ENCODE measurements at places on chromosomes 4 and X. TPM values are rescaled to one million over a fixed set of nuclear protein-coding genes. Genes with fewer than 3 reads are reported as not detected.

DNA sequence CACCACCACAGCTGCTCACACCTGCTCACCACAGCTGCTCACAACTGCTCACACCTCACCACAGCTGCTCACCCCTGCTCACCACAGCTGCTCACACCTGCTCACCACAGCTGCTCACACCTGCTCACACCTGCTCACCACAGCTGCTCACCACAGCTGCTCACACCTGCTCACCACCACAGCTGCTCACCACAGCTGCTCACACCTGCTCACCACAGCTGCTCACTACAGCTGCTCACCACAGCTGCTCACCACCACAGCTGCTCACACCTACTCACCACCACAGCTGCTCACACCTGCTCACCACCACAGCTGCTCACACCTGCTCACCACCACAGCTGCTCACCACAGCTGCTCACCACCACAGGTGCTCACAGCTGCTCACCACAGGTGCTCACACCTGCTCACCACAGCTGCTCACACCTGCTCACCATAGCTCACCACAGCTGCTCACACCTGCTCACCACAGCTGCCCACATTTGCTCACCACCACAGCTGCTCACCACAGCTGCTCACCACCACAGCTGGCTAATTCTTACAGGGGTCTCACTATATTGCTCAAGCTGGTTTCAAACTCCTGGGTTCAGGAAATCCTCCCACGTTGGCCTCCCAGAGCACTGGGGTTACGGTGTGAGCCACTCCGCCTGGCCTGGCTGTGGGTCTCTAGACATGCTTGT, 30.4 kb upstream of the CPLX1 start:
- no peak overlapping the region for H3K27ac ChIP-seq
- no peaks in the 10 kb centered on the region for H3K4me1 ChIP-seq
- no peaks in the 10 kb centered on the region for H3K36me3 ChIP-seq
- no peak for DNase-seq

ZNF827 gene
- total RNA-seq, result 9.8 TPM

DNA sequence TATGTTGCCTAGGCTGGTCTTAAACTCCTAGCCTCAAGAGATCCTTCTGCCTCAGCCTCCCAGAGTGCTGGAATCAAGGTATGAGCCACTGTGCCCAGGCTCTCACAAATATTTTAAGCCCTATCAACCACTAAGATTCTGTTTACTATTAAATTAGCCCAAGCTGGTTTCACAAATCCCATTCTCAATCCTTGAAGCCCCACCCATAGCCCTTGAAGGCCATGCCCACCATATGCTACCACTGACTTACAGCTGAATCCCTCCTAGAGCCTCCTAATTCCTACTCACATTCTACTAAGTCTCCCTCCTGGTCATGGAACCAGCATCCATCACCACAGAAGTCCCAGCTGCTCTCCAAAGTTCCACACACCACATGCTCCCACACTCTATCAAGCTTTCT, 9.7 kb downstream of the GRIPAP1 start:
- no peaks in the 10 kb centered on the region for H3K27me3 ChIP-seq
- no peak overlapping the region for H3K27ac ChIP-seq
- peaks cover 6% of the 10 kb centered on the region for H3K36me3 ChIP-seq
- H3K4me1 ChIP-seq, result no peaks in the 10 kb centered on the region

GRCh38 chr4:114249561-114249960, 270.1 kb upstream of the ARSJ start:
- H3K27ac ChIP-seq, result no peak overlapping the region
- H3K4me1 ChIP-seq, result peaks cover 9% of the 10 kb centered on the region
- H3K36me3 ChIP-seq, result no peaks in the 10 kb centered on the region

GLRA2 gene
- not detected for total RNA-seq

DNA sequence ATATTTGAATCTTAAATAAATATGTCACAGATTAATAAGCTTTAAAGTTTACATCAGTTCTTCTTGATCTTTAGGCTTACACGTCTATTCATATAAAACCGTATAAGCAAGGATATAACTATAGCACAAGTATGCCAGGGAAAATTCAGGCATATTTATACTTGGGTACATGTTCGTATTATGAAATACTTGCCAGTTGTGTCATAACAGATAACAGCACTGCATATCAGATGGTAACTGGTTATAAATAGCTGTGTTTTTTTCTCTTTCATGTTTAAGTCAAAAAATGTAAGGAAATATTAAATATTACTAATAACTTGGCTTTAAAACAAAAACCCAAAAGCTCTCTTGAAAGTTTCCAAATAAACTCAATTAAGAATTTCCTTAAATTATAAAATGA, 17.5 kb downstream of the BRWD3 start:
- peaks cover 4% of the 10 kb centered on the region for H3K36me3 ChIP-seq
- DNase-seq, result no peak
- no peak overlapping the region for H3K27ac ChIP-seq
- H3K27me3 ChIP-seq, result no peaks in the 10 kb centered on the region
- H3K4me1 ChIP-seq, result no peaks in the 10 kb centered on the region

DNA sequence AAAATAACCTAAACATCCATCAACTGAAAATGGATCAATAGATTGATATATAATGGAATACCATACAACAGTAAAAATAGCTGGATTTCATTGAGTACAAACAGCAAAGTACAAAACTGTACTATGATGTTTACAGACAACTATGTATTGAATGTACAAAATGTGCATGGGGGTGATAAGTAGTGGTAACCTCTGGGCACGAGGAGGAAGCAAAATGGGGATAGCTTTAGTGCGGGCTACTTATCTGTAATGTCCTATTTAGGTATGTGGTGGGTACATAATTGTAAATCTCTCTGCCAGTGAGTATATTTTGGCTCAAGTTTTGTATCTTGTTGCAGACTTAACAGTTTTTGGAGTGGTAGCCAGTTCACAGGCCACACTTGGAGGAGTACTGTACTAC, 123.6 kb downstream of the STAG2 start:
- H3K27me3 ChIP-seq, result no peaks in the 10 kb centered on the region
- no peak overlapping the region for H3K4me3 ChIP-seq
- no peaks in the 10 kb centered on the region for H3K4me1 ChIP-seq
- H3K27ac ChIP-seq, result no peak overlapping the region
- no peak for DNase-seq

FAM47E gene
- 0.91 TPM for total RNA-seq

DNA sequence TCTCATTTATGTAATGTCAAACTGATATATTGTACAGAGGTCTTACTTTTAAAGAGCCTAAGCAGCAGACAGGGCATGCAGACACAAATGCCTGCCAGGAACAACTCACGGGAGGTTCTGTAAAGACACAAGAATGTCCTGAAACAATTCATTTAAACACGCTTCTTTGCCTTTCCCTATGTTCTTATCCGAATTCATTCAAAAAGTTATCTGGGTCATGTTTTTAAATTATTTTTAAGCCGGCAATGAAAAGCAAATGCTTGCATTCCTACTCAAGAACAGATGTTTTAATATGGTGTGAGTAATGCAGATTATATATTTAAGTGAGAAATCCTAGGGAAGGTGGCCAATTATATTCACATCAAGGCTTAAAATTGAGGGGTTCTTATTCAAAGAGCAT, 192.6 kb downstream of the PDGFC start:
- H3K27me3 ChIP-seq, result no peaks in the 10 kb centered on the region
- no peaks in the 10 kb centered on the region for H3K36me3 ChIP-seq
- DNase-seq, result peak; percentile 23
- H3K4me3 ChIP-seq, result no peak overlapping the region
- H3K27ac ChIP-seq, result peak overlapping the region; percentile 79
- peaks cover 62% of the 10 kb centered on the region for H3K4me1 ChIP-seq

GRCh38 chrX:25819879-25820278, 318.3 kb upstream of the MAGEB18 start:
- no peaks in the 10 kb centered on the region for H3K36me3 ChIP-seq
- no peaks in the 10 kb centered on the region for H3K27me3 ChIP-seq
- H3K4me3 ChIP-seq, result no peak overlapping the region
- no peaks in the 10 kb centered on the region for H3K4me1 ChIP-seq
- H3K27ac ChIP-seq, result no peak overlapping the region

- no peaks in the 10 kb centered on the region for H3K36me3 ChIP-seq
- H3K4me3 ChIP-seq, result peak overlapping the region; percentile 73
- no peaks in the 10 kb centered on the region for H3K27me3 ChIP-seq
- peak overlapping the region; percentile 62 for H3K27ac ChIP-seq
These were observed 866 bp upstream of the UVSSA start for GRCh38 chr4:1345903-1346780.

GPAT3 gene
- total RNA-seq, result 34.2 TPM

DNA sequence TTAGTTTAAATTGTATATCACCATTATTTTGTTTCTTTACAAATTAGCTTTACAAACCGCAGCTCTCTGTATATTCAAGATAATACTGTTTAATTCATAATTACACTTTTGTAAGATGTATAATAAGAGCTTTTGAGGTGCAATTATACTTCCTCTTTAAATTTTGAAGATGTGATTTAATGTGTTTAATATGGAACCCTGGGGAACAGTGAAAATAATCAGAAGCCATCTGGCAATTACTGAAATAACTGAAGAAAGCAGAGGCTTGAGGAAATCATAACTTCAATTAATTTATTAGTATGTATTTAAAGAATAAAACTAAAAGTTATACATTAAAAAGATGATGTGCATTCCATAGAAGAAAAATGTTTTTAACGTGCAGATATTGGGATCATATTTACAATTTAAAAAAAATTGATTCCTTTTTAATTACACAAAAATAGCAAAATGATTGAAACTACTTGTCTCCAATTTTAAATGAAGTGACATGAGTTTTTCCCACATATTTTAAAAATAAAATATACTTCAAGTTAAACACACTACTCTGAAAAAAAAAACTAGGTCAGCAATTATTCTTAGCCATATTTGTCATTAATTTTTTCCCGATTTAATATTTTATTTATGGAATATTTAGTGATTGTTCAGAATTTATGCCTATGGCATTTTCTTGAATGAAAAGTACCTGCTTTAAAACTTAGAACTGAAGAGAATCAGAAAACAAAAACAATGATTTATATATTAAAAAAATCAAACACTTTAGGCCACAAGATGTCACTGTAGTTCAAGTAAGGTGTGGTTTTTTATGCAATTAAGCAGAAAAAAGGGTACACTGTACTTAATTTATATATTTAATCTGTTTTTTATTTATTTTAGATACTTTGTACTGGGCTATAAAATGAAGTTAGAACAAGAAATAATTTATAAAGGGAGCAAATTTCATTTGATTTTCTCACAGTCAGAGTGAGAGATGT, 942.7 kb upstream of the NDST4 start:
- no peaks in the 10 kb centered on the region for H3K27me3 ChIP-seq
- no peak overlapping the region for H3K4me3 ChIP-seq
- no peaks in the 10 kb centered on the region for H3K36me3 ChIP-seq
- DNase-seq, result peak; percentile 49

GRCh38 chrX:13620207-13620606, 32.7 kb upstream of the TCEANC start:
- no peak for DNase-seq
- H3K27me3 ChIP-seq, result peaks cover 13% of the 10 kb centered on the region
- H3K36me3 ChIP-seq, result no peaks in the 10 kb centered on the region
- no peak overlapping the region for H3K4me3 ChIP-seq
- no peaks in the 10 kb centered on the region for H3K4me1 ChIP-seq
- no peak overlapping the region for H3K27ac ChIP-seq

- H3K36me3 ChIP-seq, result no peaks in the 10 kb centered on the region
- H3K27ac ChIP-seq, result no peak overlapping the region
- H3K27me3 ChIP-seq, result no peaks in the 10 kb centered on the region
- DNase-seq, result peak; percentile 37
- peaks cover 34% of the 10 kb centered on the region for H3K4me1 ChIP-seq
These were observed 114.0 kb upstream of the LNX1 start for GRCh38 chr4:53705151-53705764.

DNA sequence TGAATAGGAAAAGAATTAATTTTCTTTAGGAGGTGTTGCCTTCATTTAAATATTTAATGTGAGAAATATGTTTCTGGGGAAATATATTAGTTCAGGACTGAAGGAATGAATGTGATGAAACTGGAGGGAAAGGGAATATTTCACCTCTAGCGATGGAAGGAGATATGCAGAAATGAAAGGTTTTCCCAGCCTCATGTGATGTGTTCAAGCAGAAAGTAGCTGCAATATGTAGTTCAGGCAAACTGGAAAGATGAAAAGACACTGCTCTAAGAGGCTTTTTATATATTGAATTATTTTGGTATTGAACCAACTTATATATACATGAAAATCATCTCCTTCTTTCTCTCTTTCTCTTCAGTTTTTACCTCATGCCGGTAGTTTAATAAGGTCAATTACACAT, 3.4 kb downstream of the GRID2 start:
- H3K27me3 ChIP-seq, result no peaks in the 10 kb centered on the region
- H3K4me3 ChIP-seq, result no peak overlapping the region
- DNase-seq, result no peak
- H3K4me1 ChIP-seq, result peaks cover 11% of the 10 kb centered on the region
- H3K27ac ChIP-seq, result no peak overlapping the region
- H3K36me3 ChIP-seq, result no peaks in the 10 kb centered on the region

GRCh38 chr4:144655491-144655890, 9.5 kb downstream of the HHIP start:
- peaks cover 4% of the 10 kb centered on the region for H3K4me1 ChIP-seq
- DNase-seq, result no peak
- peaks cover 9% of the 10 kb centered on the region for H3K27me3 ChIP-seq
- H3K4me3 ChIP-seq, result no peak overlapping the region
- H3K36me3 ChIP-seq, result no peaks in the 10 kb centered on the region

ATP2B3 gene
- total RNA-seq, result not detected

DNA sequence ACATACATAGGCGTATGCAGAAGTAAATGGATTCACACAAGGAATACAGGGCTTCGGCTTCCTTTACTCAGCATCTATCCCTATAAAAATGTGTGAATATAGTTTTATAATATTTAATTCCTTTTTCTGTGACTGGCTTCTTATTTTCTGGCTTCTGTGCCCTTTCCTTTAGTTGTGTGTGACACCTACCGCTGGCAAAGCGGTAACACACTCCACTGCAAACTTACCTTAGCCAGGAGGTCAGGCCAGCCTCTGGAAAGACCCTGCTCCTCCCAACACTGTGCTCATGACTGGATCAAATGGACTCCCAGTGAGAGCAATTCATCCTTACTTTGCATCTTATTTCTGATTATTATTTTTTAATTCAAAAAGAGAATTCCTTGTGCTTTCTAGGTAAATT, 244.2 kb downstream of the ANK2 start:
- H3K4me3 ChIP-seq, result no peak overlapping the region
- H3K36me3 ChIP-seq, result no peaks in the 10 kb centered on the region
- no peaks in the 10 kb centered on the region for H3K27me3 ChIP-seq
- DNase-seq, result no peak
- no peaks in the 10 kb centered on the region for H3K4me1 ChIP-seq
